ENCODE measurements at places on chromosomes 5 and 9. TPM values are rescaled to one million over a fixed set of nuclear protein-coding genes. Genes with fewer than 3 reads are reported as not detected.

MSMP gene
- total RNA-seq, result 2.0 TPM

PCDHB13 gene
- 4.2 TPM for total RNA-seq

PAEP gene
- total RNA-seq, result not detected

ZNF608 gene
- total RNA-seq, result 13.2 TPM

DNA sequence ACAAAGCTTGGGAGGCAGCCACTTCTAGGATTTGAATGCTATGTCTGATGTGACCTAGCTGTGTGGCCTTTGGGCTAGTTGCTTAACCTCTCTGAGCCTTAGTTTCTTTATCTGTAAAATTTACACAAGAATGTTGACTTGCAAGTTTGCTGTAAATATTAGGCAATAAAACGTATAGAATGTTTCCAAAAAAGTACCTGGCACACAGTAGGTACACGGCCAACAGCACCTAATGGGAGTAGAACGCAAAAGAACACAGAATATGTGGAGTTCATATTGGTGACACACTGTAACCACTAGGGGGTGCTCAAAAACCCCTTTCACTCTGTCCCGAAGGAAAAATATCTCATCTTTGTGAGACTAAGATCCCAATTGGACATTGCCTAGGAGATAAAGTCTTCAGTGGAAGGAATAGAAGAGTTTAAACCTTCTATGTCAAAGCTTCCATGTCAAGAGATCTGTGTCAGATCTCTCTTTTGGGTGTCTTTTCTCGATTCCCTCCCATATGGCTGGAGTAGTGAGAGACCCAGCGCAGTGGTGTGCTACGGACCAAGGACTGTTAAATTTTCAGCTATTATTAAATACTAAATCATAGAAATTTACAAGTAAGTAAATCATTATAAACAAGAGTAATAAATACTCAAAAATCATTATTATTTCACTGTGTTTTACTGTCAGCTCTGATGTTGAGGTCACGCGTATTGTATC lies 145.4 kb upstream of the RAD23B start:
- no peak for DNase-seq

GRCh38 chr5:121693864-121694263 lies 157.8 kb upstream of the FTMT start:
- DNase-seq, result no peak

GRCh38 chr9:133520121-133520835 lies 4.5 kb downstream of the MYMK start:
- no peak for DNase-seq

GRCh38 chr9:72657023-72657422 lies 135.6 kb downstream of the TMC1 start:
- no peak for DNase-seq

GRCh38 chr5:175728885-175729828 lies 71.3 kb downstream of the HRH2 start:
- peak; percentile 41 for DNase-seq

GRCh38 chr9:107389617-107390071 lies 99.9 kb downstream of the KLF4 start:
- no peak for DNase-seq

- no peak for DNase-seq
These were observed 111.7 kb downstream of the JAKMIP2 start for GRCh38 chr5:147670815-147671214.

DNA sequence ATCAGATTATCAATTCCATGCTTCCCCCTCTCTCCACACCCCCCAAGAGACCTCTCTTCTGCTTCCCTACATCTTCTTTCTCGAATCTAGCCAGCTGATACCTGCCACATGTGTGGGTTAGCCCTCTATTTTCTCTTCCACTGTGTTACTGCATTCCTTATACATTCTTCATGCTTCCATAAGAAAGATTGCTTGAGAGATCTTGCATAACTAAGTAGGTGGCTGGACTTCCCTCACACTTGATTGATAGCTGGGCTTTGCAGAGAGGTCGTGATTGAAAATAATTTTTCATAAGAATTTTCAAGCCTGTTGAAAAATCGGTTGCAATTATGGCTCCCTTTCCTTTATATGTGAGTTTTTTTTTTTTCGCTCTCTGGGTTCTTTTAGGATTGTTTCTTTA lies 33.0 kb upstream of the PANK3 start:
- no peak for DNase-seq

DNA sequence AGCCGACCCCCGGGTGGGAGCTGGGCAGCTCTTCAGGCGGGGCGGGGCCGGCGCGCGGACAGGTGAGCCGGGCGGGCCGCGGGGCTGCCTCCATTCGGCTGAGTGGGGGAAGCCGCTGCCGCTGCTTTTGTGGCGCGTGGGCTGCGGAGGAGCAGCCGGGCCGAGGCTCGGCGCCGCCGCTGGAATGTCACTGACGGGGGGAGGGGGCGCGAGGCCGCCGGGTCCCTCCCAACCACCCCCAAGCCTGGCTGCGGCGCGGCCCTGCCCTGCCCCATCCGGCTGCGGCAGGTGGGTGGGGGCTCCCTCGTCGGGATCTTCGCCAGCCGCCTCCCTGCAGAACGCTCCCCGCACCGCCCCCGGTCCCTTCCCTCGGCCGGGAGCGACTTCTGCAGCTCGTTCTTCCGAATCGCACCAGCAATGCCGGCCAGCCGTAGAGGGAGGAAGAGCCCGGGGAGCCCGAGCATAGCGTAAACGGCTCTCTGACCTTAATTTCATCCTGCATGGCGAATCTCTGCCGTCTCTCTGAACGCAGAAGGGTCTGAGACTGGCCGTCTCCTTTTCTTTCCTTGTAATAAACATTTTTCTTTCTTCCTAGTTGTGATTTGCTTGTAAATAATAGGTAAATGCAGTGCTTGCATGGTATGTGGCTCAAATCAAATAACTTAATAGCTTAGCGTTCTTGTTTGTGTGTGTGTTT lies 505 bp downstream of the SPTAN1 start:
- peak; percentile 88 for DNase-seq

DNA sequence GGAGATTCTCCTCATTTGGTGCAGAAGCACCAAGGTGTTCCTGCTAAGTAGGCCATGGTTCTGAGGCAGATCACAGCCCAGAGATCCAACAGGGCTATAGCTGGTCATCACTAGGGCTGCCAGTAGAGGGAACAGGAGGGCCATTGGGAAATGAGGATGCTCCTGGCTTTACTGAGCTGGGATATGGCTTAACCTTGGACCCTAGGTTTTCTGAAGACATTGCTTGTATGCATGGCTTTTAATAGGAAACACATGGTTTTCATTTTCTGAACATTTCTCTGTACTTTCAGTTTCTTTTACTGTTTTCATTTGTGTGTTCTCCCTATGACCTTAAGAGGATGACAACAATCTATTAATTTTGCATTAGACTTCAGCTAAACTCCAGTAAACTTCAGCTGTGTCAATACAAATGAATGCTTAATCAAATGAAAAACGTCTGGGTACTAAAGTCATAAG lies at the start of gene IFNW1:
TSS of gene IFNW1 (minus strand) at position 406 of the 456 bp plus-strand sequence. CDS start at position 144, 262 bp downstream.
- no peak for DNase-seq

- no peak for DNase-seq
These were observed 210.0 kb upstream of the PAPPA start for GRCh38 chr9:115943431-115944165.

GRCh38 chr5:95963650-95964410 lies 2.2 kb upstream of the ELL2 start:
- DNase-seq, result no peak
